CD4-positive, alpha-beta T cell treated with Interleukin-4 for 1 hour (primary cell): ENCODE measurements at places on chromosomes 11 and 22.
A peak's percentile ranks its signal among the peaks of the same experiment; 100 is the strongest.

GRCh38 chr11:76604081-76604625, 66.4 kb downstream of the LRRC32 start:
- no peak for DNase-seq

DNA sequence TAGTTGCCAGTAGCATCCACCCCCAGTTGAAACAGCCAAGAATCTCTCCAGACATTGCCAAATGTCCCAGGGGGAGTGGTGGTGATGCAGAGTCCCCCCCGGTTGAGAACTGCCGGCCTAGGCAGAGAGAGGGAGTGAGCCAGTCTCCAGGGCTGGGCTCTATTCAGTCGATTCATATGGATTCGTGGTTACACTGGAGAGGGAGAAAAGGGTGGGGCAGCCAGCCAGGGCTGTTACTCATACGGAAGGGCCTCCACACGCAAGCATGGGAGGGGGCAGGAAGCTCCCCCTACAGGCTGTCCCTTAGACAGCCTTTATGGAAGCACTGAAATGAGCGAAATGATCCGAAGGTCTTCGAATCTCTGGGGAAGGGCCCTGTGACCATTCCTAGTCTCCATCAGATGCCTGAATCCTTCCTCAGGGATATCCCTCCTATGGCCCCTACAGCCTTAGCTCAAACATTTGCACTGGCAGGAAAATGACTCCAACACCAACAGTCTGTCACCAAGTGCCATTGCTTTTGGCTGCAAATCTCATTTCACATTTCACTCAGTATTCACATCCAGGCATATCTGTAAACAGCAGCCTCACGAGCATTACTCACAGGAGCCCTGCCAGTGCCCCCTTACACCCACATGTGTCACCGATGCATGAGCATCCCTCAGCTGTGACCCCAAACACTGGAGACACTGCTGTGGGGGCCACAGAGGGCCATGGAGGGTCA, 18.4 kb upstream of the TLCD5 start:
- no peak for DNase-seq

DNA sequence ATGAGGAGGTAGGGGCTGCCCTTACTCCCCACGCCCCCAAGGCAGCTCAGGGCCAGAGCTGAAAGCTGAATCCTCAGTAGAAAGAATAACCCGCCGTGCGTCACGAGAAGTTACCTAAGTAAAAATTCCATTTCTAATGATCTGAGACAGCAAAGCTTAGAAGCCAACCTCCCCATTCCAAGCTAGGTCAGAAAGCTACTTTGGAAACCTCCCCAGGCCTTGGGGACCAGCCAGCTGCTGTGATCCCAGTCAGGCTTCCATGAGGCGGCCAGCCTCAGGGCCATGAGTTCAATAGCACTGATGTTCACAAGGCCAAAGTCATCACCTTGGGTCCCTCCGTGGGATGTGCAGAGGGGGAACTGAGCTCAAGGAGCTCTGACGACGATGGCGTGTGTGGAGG, 6.9 kb downstream of the SHISAL1 start:
- no peak for DNase-seq

- peak; percentile 35 for DNase-seq
Measured at GRCh38 chr11:35242412-35243242, 103.7 kb downstream of the CD44 start.

DNA sequence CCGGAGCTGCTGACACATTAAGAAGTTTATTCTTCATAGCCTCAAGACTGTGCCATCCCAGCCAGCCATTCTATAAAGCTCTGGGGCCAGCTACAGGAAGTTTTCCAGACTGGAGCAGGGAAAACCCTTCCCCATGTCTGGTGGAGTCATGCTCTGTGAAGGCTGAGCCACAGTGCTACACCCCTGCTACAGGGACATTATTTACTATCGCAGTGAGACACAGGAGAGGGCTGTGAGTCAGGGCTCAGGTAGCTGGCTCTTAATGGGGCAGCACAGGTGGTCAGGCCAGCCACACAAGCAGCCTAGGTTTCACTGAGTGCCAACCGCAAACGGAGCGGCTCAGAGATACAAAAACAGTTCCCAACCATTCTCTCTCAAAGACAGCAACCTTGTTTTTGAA, 12.1 kb downstream of the HPS4 start:
- DNase-seq, result no peak

DNA sequence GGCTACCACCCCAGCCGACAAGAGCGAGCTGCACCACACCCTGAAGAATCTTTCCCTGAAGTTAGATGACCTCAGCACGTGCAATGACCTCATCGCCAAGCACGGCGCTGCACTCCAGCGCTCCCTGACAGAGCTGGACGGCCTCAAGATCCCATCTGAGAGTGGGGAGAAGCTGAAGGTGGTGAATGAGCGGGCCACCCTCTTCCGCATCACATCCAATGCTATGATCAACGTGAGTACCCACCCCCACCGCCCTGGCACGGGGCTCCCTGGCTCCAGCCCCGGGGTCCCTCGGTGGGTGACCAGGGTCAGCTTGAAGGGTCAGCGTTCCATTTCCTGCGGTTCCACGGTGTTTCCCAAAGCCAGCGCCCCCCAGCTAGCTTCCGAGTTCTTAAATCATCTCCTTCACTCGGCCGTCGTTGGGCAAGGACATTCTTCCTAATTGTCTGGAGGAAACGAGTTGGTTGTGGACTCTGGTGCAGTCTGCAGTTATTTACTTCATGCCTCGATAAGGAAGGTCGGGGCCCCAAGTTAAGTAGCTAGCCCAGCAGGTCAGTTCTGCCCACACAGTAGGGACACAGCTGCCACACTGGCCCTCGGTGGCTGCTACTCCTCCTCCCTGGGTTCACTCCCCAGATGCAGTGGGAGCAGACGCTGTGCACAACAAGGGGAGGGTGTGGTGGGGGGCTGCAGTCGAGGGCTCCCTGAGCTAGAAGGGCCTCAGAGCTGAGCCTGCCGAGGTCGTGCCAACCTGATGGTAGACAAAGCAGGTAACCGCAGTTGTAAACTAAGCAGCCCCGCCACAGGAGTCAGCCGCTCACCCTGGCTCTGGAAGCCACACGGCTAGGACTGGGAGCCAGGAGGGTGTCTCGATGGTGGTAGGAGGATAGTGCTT, 97.9 kb downstream of the MORC2 start:
- no peak for DNase-seq

DNA sequence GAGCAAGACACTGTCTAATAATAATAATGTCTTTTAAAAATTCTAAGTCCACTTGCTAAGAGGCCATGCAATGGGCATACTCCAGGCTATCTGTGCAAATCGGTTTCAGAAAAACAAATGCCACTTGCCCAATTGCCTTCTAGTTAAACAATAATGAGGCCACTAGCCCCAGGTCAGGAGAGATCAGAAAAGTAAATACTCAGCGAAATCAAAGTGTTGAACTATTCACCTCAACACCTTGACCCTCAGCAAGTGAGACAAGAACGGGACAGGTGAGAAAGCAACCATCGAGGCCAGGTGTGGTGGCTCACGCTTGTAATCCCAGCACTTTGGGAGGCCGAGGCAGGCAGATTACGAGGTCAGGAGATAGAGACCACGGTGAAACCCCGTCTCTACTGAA, 72.3 kb upstream of the SYN3 start:
- DNase-seq, result no peak

- DNase-seq, result no peak
Measured at GRCh38 chr11:44097821-44098220, 2.3 kb downstream of the EXT2 start.
